ENCODE measurements at places on chromosomes 13 and 19.
A peak's percentile ranks its signal among the peaks of the same experiment; 100 is the strongest.

GRCh38 chr19:41298348-41298964 lies 11.5 kb upstream of the CCDC97 start:
- DNase-seq = peak; percentile 75

DNA sequence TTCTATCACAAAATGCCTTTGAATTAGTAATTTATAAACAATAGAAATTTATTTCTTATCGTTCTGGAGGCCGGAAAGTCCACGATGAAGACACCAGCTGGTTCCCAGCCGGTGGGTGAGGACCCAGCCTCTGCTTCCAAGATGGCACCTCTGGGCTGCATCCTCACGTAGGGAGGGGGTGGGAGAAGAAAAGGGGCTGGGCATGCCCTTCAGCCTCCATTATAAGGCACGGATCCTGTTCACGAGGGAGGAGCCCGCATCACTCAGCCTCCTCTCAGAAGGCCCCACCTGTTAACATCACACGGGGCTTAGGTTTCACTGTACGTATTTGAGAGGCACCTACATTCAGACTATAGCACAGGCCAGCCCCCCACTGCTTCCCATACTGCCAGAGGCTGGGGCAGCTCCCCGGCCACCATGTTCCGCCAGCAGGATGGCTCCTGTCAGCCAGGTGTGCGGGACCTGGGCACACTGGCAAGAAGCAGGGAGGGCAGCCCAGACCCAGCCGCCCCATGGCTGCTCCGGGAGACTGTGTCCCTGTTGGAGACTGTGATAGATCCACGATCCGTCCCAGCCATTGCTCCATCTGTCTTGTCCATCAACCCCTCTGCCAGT lies 131.6 kb downstream of the SOX1 start:
- DNase-seq = no peak

DNA sequence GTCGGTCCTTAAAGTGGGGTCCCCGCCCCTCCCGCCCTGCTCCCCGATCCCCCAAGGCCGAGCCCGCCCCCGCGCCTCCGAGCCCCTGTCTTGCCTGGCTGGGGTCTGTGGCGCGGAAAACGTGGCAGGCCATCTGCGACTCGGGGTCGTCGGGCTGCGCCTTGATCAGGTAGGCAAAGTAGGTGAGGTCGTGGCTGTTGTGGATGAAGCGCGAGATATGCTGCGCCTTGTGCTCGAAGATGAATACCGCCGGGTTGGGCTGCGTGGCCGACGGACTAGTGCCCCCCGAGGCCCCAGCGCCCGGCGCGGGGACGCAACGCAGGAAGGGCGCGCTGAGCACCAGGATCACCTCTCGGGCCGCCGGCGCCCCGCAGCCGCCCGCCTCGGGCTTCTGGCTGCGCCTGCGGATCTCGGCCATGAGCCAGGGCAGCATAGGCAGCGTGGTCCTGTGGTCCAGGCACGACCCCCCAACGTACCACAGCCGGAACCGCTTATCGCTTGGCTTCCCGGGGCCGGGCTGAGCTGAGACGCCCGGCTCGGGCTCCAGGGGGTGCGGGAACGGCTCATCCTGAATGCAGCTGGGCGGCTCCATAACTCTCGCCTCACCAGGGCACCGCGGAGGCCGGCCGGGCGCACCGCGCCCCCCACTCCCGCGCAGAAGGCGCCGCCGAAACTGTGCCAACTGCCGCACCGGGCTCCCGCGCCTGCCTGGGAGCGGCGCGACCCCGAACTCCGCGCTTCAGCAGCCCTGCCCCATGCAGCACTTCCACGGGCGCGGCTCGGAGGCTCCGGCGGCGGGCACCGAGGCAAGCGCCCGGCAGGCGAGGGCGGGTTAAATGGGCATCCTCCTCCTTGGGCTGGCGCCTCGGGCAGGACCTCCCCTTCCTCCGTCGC lies 546 bp downstream of the TBC1D4 start:
- DNase-seq = peak; percentile 22

- DNase-seq = no peak
Observed at GRCh38 chr19:8367327-8368001, 3.5 kb downstream of the ANGPTL4 start.

- peak; percentile 34 for DNase-seq
Observed at GRCh38 chr19:17602872-17603510, 47.5 kb downstream of the COLGALT1 start.

- no peak for DNase-seq
Observed at GRCh38 chr13:51747438-51748434, 56.2 kb downstream of the DHRS12 start.

GRCh38 chr13:100694722-100695508 lies 20.3 kb upstream of the TMTC4 start:
- no peak for DNase-seq

DNA sequence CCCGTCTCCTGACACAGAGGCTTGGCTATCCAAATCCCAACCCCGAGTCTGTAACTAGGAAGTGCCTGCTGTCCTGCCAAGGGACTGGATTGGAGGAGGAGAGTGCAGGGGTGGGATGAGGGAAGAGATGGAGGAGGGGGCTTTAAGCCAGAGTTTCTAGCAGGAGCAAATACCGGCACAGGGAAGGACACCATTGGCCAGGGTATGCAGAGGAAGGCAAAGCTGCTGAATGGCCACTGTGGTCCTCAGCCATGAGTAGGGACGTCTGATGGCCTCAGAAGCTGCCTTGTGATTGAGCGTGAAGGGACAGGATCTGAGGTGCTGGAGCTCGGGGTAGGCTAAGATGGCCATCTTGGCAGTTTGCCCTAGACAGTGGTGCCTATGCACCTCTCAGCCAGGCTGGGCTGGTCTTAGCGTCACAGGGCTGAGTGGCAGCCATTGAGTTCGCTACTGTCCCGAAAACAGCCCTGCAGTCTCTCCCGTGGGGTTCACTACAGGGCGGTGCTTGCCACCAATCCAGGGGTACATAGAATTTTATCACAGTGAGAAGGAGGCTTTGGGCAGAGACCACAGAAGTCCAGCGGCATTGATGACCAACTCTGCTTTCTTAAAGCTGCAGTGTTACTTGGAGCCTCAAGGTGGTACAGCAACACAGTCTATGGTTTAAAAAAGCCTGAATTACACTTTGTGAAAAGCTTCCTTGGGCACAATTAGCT lies 61.8 kb downstream of the AKAP11 start:
- peak; percentile 41 for DNase-seq

GRCh38 chr13:94696171-94696570 lies 16.2 kb downstream of the SOX21 start:
- DNase-seq = no peak

All from Kasumi-1 (cell line).